NCI-H2227 treated with DMSO at 0.1 percent for 48 hours (cell line): ENCODE measurements at places on chromosomes 5 and 9.

DNA sequence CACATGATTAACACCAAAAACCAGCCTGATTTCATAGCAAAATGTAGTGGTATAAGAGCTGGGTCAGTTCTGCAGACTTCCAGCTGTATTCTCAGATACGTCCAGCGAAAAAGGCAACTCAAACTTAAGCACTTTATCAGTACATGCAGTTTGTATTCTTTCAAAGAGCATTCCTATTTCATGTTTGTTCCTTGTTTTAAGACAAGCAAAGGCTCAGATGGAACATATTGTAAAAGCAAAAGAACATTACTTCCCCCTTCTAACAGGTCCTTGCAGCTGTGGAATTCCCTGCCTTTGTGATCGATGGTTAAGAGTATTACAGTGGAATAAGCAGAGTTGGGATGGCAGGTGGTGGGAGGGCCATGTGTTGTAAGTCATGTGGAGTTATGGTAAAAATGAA, 86.3 kb upstream of the GRHPR start:
- no peak for DNase-seq

- no peak for DNase-seq
These were observed 74.7 kb downstream of the TEK start for GRCh38 chr9:27183701-27184100.

- DNase-seq = no peak
These were observed 604.1 kb upstream of the TLE4 start for GRCh38 chr9:78967596-78968217.

- DNase-seq = no peak
These were observed 13.1 kb downstream of the GPRIN1 start for GRCh38 chr5:176596689-176597416.

- DNase-seq = no peak
These were observed 176.8 kb downstream of the MACROH2A1 start for GRCh38 chr5:135222171-135222681.

GRCh38 chr5:34487159-34487879, 168.8 kb upstream of the RAI14 start:
- no peak for DNase-seq

- no peak for DNase-seq
These were observed 51.7 kb downstream of the IRF1 start for GRCh38 chr5:132438917-132439316.

DNA sequence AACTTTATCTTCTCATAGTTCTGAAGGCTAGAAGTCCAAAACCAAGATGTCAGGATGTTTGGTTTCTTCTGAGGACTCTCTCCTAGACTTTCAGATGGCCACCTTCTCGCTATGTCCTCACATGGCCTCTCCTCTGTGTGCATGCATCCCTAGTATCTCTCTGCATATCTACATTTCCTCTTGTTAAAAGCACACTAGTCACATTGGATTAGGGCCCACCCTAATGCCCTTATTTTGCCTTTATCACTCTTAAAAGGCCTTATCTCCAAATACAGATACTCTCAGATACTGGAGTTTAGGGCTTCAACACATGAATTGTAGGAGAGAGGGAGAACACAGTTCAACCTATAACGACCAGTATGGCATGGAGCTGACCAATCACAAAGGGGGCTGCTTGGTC, 151.7 kb downstream of the PRELID2 start:
- no peak for DNase-seq

GRCh38 chr5:134079748-134080581, 34.5 kb upstream of the TCF7 start:
- no peak for DNase-seq

GRCh38 chr9:121483049-121483448, 16.6 kb downstream of the GGTA1 start:
- no peak for DNase-seq

DNA sequence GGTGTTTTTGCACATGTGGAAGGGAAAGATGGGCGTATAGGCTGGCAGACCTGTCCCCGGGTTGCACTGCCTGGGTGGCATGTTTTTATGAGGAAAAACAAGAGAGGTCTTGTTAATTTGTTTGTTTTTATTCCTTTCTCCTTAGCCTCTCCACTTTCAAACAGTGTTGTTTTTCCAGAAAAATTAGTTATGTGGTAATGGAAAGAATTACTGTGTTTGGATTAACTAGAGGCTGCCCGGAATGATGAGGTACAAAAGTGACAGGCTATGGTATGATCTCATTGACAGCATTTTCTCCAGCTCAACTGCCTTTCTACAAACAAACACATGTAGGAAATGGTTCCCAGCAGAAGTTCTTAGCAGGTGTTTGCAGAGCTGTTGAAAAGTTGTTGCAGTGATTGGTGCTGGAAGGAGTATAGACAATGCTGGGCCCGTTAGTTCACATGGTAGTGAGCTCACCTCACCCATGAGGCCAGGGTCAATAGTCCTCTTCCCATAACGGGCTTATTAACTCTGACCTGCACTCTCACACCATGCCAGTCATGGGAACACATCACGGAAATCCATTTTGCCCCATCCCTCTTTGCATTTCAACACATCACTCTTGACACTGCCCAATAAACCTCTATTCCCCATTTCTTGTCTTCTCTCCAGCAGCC, 111.3 kb upstream of the SAP30L start:
- no peak for DNase-seq

DNA sequence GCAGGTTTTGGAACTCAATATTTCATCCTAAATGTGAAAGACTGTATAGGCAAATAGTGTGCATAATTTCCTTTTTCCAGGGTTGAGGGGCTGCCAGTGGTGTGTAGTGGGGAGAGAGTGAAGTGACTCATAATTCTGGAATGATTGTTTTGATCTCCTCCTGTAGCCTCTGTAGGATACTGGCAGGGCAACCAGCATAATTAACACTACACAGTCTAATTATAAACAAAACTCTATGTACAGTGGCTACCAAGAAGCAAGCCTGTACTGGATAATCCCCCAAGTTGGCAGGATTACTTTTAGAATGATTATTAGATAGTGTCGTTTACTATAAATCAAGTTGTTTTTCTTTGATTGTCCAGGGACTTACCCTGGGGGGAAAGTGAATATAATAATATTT, 32.2 kb downstream of the LNPEP start:
- DNase-seq = no peak

DNA sequence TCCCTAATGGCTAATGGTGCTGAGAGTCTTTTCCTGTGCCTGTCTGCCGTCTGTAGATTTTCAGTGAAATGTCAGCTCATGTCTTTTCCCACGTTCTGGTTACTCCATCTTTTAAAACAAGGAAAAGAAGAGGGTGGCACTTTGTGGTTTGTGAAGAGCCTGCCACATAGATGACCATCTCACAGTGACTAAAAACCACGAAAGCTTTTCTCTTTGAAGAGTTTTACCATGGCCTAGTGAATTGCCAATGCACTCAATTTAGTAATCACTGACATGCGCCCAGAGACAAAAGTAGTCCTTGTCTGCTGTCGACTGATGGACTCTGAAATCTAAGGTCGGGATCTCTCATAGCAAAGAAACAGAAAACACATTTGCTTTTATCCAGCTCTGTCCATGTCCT, 50.4 kb downstream of the SPATA31C2 start:
- DNase-seq = no peak

DNA sequence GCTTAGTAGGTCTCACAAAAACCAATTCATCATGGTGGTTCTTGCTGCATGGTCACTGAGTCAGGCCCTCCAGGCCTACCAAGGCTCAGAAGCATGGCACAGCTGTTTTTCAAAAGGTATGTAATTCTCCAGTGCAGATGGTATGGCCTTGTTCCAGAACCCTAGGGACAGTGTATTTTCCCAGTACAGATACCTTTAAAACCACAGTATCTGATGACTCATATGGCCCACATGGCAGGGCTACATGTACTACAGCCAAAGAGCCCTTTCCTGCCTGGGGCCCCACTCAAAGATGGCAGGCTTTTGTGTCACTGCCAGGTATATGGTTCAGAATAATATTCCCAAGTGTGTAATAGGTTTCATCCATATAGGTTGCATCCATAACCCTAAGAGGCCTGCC, 16.5 kb downstream of the CSF2 start:
- no peak for DNase-seq

DNA sequence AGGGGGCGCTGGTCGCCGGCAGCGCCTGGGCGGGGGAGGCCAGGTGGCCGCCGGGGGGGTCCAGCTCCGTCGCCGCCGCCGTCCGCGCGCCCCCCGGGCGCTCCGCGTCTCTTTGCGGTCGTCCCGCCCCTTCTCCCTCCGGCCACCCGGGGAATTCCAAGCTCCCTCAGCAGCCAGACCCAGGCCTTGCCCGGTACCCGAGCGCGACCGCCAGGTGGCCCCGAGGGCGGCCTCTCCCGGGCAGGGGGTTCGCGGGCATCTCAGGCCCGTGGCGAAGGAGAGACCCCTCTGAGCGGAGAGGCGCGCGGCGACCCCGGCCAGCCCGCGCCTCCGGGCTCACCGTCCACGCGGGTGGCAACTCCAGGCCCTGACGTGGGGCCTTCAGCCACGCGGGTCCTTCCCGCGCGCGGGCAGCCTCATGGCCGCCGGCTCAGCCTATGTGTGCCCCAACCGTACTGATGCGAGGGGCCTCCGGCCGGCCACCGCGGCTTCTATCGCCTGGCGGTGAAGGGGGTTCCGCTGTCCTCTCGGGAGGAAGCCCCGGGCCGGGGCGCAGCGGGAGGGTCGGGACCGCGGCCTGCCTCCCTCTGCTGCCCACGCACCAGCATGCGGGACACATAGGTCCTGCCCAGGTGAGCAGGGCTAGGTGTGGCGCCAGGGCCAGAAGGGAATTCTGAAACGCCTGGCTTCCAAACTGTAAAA, 529 bp upstream of the NRARP start:
- no peak for DNase-seq

- DNase-seq = peak; percentile 14
These were observed 78.3 kb downstream of the CEP120 start for GRCh38 chr5:123344816-123345426.

DNA sequence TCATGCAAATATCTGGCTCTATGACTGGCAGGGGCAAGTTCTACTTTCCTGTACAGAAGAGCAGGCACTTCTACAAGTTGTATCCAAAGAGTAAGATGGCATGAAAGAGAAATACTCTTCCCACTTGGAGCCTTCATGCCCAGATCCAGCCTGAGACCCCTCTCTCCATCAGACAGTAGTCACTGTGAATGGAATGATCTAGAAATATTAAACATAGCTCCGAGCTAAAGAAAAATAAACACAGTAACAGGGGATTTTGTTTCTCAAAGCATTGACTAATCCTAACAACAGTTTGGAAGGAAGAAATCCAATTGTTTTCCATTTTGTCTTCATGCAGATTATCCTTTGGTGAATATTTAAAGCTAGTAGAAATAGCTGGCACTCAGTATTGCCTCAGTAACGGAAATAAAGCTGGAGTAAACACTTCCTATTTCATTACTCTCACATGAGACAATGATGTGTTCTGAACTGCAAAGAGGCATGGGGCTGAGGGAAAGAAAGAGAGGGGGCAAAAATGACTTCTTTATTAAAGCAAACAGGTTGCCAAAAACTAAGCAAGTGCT, 100.0 kb downstream of the SEMA5A start:
- no peak for DNase-seq

GRCh38 chr5:81826128-81826527, 75.2 kb upstream of the SSBP2 start:
- DNase-seq = no peak

DNA sequence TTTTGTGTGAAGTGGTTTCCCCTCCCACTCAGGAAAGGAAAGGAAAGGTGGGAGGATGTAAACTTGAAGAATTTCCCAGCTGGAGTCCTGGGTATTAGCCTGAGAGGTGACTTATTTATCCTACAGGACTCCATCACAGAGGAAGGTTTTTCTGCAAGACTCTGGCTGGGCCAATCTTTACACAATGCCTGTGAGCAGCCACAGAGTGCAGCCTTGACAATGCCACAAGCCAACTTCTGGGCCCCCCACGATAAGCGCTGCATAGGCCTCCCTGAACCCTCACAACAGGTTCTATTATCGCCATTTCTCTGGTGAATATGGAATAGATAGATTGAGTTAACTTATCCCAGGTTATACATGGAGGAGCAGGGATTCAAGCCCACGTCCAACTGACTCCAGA, 12.4 kb downstream of the TTC39B start:
- no peak for DNase-seq

GRCh38 chr9:76459694-76460635, 983 bp downstream of the GCNT1 start:
- DNase-seq = peak; percentile 46

DNA sequence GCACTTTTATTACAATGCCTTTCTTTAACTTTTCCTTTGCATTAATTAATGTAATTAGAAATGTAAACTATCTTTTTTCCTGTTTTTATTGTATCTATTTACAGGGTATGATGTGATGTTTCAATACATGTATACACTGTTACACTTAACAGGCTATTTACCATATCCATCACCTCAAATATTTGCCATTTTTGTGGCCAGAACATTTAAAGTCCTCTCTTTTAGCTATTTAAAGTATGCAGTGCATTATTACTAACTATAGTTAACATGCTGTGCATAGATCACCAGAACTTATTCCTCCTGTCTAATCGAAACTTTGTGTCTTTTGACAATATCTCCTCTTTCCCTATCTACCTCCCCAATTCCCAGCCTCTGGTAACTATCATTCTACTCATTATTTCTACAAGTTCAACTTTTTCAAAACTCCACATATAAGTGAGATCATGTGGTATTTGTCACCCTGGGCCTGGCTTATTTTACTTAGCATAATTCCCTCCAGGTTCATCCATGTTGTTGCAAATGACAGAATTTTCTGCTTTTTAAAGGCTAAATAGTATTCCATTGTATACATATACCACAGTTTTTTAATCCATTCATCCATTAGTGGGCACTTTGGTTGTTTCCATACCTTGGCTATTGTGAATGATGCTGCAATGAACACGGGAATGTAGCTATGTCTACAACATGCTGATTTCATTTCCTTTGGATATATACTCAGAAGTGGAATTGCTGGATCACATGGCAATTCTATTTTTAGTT, 32.8 kb downstream of the OR2K2 start:
- DNase-seq = no peak

DNA sequence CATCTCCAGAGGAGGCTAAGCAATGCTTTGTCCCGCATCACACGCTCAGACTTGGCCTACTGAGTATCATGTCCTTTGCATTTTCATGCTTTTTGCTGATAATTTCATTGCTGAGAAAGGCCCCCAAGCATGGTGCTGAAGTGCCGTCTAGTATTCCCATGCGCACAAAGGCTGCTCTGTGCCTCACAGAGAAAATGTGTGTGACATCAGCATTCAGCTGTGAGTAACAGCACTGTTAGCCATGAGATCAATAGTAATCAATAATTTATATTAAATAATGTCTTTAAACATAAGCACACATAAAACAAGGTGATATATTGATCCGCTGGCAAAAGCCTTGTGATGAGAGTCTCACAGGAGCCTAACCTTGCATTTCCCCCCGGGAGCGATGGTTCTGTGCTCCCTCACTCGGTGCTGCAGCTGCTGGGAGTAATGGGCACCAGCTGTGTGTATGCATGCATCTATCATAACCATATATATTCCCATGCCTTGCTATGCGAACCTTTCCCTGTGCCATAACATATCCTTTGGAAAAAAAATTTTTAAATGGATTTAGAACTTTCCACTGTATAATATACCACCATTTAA, 50.4 kb upstream of the RNF130 start:
- no peak for DNase-seq

GRCh38 chr9:93020151-93020550, 38.4 kb upstream of the SUSD3 start:
- DNase-seq = no peak

GRCh38 chr9:95752129-95752731, 123.3 kb upstream of the ERCC6L2 start:
- DNase-seq = no peak

GRCh38 chr9:16271967-16272366, 598.5 kb downstream of the BNC2 start:
- no peak for DNase-seq
